Activated T-cell treated with anti-CD3 and anti-CD28 coated beads, Interleukin-2, amount 50 U/mL, for 48 hours (primary cell): ENCODE measurements at places on chromosomes 11 and 22.

DNA sequence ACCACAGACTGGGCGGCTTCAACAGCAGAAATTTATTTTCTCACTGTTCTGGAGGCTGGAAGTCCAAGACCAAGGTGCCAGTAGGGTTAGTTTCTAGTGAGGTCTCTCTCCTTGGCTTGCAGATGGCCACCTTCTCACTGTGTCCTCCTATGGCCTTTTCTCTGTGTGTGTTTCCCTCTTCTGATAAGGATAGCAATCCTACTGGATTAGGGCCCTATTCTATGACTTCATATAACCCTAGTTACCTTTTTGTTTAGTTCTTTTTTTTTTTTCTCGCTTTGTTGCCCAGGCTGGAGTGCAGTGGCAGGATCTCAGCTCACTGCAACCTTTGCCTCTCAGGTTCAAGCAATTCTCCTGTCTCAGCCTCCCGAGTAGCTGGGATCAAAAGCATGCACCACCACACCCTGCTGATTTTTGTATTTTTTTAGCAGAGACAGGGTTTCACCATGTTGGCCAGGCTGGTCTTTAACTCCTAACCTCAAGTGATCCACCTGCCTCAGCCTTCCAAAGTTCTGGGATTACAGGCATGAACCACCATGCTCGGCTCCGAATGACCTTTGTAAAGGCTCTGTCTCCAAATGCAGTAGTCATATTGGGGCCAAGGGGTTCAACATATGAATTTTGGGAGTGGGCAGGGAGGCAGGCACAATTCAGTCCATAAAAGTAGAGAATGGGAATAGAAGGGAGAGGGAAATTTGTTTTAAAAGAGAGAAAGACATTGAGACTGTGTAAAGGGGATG, 25.5 kb upstream of the NNMT start:
- DNase-seq, result no peak

- no peak for DNase-seq
Observed at GRCh38 chr11:120109531-120109930, 28.4 kb downstream of the TRIM29 start.

DNA sequence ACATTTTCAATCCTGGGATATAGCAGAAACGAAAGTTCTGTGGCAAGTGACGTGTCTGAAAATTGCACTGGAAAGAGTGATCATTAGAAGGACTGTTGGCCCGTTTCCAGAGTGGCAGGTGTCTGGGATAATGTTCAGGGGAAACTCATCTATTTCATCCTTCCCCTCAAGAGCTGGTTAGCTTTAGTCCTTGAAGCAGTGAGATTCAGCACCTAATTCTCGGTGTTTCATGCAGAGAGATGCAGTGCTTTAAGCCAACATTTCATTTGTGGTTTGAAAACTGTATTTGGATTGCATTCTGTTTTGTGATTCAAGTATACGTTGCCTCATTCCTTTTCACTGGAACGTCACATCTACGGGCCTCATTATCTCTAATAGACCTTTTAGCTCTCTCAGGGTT, 205.0 kb upstream of the RAG2 start:
- no peak for DNase-seq

GRCh38 chr22:48669226-48669625, 1158.4 kb downstream of the BRD1 start:
- no peak for DNase-seq

GRCh38 chr11:24779791-24780190, 282.9 kb downstream of the LUZP2 start:
- DNase-seq, result no peak

DNA sequence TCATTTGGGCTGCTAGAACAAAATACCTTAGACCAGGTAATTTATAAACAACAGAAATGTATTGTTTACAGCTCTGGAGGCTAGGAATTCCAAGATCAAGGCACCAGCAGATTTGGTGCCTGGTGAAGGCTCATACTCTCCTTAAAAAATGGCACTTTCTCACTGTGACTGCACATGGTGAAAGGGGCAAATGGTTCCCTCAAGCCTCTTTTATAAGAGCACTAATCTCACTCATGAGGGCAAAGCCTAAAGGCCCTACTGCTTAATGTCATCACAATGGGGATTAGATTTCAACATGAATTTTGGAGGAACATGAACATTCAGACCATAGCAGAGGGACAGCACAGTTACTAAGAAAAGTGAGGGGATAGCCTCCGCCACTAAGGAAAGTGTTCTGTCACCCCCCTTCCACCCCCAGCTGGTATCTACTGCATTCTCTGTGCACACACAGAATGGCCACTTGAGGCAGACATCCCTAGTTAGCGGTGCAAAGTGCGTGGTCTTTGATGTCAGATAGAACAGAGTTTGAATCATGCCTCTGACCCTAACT, 47.2 kb upstream of the CEP295 start:
- DNase-seq, result no peak

- no peak for DNase-seq
Observed at GRCh38 chr11:119863851-119864601, 135.0 kb upstream of the NECTIN1 start.

DNA sequence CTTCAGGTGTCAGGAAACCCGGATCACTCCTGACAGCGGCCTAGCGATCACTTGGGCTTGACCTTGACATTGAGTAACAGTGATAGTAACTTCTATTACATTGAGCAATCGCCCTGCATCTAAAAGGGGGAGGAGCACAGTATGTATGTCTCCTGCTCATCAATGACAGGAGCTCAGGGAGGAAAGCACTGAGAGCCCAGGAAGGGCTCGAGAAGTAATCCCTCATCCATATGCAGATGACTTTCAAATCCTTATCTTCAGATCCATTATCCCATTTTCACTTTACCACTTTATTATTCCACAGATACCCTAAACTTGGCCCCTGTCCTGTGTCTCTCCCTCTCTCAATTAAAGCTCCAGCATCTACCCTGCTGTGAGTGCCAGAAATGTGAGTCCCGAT, 47.8 kb downstream of the ABTB2 start:
- no peak for DNase-seq

- DNase-seq, result no peak
Observed at GRCh38 chr11:47376107-47376524, 2.2 kb downstream of the SPI1 start.

DNA sequence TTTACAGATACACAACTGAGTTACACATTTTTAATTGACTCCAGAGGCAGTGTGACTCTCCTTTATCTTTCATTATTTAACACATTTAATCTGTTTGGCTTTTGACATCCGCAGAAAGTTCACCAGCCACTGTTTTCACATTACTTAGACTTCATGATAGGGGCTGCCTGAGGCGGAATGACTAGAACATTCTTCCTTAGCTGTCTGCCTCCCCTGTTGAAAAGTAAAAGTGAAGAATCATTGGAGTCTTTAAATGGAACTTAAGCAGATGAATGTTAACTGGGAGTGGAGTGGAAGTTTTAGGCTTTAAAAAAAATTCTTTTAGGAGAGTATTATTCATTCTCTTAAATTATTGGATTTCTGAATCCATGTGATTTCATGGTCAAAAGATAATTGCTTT, 229.2 kb upstream of the MTNR1B start:
- no peak for DNase-seq

- DNase-seq, result peak; percentile 85
Observed at GRCh38 chr11:124920870-124921609, 2.0 kb downstream of the HEPN1 start.

DNA sequence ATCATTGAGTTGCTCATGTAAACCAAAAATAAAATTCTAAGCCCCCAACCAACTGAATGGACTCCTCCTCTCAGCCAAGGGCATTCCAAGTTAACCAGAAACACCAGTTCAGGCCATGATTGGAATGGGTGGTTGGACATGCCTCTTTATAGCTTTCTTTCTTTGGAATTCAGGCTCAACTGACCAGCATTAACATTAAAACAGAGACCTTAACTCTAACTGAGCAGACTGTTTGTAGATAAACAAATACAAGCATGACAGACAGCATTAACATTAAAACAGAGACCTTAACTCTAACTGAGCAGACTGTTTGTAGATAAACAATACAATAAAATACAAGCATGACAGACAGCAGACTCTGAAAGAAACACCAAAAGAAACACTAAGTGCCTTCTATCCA, 278.2 kb downstream of the DLG2 start:
- DNase-seq, result no peak

DNA sequence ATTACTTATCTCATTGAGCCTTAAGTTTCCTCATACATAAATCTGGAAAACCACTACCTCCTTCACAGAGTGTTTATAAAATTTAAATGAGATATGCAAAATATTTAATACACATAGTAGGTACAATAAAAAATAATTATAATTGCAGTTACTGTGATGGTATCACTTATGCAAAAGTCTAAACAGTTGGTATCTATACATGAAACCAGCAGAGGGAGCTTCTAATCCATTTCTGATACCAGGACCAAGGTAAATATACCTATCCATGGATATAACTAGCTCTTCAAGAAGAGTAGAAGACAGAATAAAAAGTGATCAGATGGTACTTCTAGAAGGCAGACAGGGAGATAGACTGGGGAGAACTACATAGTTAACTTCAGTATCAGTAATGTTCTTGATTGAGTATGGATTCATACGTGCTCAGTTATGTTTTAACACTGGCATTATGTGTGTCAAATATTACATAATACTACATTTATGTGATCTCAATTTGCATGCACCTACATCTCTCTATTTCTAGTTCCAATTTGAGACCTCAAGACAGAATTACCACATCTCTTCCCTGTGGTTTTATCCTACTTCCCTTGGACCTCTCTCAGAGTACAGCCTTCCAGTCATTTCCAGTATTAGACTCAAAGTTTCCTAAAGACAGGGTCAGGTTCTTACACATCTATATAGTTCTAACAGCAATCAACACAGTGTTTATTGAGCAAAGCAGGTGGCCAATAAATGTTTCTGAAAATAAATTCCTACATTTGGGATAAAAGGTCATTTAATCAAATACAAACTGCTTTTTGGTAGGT, 13.7 kb upstream of the TSG101 start:
- no peak for DNase-seq

DNA sequence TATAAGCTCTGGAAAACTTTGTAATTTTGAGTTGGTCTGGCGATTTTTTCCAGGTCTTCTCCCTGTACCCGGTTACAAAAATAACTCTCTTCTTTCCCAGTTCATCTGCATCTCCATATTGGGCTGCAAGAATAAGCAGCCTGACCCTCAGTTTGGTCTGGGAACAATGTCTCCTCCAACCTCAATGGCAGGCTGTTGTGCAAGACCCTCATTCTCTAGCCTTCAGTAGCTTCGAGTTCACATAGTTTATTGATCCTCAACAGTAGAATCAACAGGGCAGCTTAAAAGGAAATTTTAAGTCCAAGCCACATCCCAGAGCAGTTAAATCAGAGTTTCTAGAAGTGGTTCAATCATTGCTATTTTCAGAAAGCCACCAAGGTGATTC, 35.3 kb downstream of the TMPRSS5 start:
- DNase-seq, result no peak

DNA sequence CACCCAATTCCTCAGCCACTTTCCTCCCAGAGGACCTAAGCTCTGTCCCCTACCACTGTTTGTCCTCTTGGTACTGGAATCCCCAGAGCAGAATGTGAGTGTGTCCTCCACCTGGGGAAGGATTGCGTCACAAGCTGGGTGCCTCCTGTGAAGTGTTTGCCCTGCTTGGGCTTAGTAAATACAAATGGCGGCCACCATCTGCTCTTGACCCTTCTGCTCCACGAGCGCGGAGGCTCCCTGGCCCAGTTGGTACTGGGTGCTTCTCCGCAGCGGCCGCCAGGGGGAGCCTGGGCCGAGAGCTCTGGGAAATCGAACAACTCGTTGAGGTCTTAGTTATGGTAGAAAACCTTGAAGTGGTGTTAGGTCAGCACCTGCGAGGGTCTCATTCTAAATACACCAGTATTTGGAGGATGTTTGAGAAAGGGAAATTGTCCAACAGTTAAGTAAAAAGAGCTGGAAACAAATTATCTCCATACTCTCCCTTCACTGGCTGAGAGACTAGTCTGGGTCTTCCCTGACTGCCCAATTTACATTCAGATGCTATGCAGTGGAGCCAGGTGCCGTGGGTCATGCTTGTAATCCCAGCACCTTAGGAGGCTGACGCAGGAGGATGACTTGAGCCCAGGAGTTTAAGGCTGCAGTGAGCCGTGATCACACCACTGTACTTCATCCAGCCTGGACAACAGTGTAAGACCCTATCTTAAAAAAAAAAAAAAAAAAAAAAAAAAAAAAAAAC, 74.6 kb upstream of the TEAD1 start:
- DNase-seq, result peak; percentile 68

DNA sequence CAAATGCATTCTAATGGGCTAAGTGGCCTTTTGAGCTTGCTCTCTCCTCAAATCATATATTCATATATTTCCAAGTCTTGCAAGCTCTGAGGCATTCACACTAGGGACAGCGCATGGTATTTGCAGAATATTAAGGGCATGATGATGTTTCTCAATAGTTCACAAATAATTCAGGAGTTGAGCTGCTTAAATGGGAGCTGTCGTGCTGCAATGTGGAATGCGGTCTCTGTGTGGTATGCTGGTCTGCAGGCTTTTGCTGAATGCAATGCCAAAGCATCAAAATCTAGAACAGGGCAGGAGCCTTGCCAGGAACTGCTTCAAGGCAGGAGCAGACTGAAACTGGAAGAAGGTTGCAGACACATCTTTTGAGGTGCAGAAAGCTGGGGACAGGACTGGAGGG, 1060.0 kb downstream of the TBC1D22A start:
- no peak for DNase-seq

DNA sequence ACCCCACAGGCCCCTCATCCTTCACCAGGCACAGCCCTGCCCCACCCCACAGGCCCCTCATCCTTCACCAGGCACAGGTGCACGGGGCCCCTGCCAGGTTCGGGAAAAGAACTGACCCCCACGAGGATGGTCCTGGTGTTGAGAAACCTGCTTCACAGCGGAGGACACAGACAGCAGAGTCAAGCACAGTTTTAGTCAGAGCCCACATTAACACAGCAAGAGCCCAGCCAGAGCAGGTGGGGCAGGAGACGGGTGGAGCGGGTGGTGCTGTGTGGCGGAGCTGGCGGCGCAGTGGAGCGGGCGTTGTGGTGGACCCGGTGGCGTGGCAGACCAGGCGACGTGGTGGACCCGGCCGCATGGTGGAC, 1085.5 kb downstream of the BRD1 start:
- no peak for DNase-seq

GRCh38 chr11:116997071-116997470, 101.2 kb downstream of the SIK3 start:
- no peak for DNase-seq

DNA sequence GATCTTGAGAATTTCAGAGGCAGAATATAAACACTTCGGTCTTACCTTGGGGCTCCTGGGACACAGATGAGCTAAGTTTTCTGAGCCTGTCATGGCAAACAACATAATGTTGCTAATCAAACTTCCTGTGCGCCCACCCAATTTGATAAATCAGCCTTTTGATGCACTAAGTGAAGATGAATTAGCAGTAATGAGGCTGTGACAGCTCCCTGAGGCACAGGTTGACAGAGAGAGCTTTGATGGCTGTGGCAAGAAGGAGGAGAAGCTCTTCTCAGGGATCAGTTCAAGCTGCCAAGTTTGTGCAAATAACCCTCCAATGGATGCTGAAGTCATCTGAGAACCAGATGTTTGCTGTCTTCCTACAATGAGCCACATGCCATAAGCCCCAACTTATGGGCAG, 34.4 kb downstream of the DRD2 start:
- DNase-seq, result no peak

- DNase-seq, result no peak
Observed at GRCh38 chr11:84142411-84142810, 856.2 kb upstream of the CCDC90B start.
